ENCODE measurements at places on chromosomes 12 and 14.
A peak's percentile ranks its signal among the peaks of the same experiment; 100 is the strongest.

- DNase-seq = no peak
Observed at GRCh38 chr14:93989939-93990338, 7.2 kb upstream of the CCDC197 start.

DNA sequence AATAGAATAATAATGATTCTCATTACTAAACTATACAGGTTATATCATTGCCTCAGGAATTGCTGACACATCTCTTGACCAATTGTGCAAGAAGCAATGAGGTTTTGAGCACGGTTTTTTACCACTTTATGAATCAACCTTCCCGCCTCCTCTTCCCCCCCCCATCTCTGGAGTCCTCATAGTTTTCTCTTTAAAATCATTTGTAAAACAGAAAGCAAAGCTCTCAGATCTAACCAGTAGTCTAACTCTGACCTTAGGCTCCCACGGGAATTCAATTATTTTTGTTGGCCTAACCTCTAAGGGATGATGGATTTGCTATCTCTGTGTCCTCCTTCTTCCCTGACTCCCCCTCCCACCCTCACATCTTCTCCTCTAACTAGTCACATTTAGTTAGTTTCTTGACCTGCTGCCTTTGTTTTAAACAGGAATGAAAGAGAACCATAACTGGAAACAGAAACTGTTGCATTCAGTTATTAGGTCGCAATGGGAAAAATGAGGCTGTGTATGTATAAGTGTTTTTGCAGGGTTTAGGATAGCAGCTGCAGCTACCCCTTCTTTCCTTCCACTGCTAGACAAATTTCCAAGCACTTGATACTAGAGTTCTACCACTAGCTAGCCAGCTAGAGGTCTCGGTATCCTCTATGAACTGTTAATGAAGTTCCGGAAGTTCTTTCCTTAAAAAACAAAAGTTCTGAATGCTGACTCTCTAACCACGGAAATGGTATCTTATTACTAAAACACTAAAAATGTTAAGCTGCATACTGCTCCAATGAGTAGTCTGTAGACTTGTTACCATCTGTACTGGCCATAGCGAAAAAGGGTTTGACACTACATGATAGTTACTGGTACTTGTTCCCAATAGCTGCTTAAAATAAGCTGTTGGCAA lies 65.4 kb downstream of the TAOK3 start:
- DNase-seq = no peak

DNA sequence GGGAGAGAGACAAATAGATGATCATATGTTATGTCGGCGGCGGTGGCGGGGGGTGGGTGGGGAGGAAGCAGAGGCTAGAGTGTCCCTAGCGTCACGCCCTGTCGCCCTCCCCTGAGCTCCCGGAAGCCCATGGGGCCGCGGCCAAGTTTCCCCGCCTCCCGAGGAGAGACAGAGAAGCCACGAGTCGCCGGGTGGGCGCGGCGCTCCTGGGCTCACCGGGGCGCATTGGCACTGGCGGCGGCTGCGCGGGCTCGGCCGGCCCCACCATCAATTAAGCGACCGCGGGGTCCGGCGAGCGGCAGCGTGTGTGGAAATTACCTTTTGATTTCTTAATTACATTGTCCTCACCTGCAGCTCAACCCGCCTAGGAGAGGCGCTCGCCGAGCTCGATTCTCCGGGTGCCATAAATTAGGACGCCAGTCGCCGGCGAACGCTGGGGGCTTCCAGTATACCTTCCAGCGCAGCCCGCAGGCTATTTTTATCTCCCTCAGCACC lies 119.9 kb upstream of the LHX5 start:
- DNase-seq = no peak

DNA sequence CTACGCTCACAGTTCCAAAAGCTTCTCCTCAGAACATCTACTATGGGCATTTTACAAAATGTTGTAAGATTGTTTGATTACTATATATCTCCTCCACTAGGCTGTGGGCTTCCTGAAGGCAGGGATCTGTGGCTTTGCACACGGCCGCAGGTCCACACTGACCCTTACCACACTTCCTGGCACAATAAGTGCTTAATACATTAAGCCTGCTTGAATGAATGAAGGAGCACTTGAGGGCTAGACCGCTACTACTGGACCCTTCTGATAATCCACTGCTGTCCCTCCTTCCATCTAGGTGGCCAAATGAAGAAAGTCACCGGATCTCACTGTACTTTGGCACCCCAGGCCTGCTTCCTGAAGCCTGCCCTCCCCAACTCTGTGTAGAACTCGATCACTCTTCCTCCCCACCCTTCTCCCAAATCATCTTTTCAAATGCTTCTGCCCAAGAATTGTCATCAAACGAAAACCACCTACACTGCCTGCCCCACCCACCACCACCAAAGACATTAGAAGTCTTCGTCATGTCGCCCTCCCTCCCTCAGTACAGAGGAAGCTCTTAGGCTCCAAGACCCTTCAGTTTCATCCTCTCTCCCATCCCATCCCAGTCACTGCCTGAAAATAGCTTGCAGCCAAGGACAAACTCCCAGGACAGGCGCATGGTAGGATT lies 596 bp upstream of the ZBTB39 start:
- no peak for DNase-seq

DNA sequence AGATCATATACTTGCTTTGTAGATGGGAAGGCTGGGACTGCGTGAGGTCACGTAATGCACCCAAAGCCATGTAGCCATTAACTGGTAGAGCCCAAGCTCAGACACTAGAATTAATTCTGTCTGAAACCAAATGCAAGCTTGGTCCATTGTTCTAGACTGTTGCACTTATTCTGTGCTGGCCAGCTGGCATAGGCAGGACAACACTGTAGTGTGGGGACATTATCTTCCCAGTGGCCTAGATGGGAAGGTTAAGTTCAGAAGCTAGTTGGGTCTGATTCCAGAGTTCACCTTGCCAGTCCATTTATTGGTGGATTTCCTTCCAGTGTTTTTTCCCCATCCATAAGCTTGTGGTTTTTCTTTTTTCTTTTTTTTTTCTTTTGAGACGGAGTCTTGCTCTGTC lies 39.1 kb downstream of the KLC1 start:
- no peak for DNase-seq

GRCh38 chr14:105018414-105018813 lies 2.5 kb downstream of the CDCA4 start:
- no peak for DNase-seq

- no peak for DNase-seq
Observed at GRCh38 chr12:106598003-106598402, 15.2 kb downstream of the RFX4 start.

DNA sequence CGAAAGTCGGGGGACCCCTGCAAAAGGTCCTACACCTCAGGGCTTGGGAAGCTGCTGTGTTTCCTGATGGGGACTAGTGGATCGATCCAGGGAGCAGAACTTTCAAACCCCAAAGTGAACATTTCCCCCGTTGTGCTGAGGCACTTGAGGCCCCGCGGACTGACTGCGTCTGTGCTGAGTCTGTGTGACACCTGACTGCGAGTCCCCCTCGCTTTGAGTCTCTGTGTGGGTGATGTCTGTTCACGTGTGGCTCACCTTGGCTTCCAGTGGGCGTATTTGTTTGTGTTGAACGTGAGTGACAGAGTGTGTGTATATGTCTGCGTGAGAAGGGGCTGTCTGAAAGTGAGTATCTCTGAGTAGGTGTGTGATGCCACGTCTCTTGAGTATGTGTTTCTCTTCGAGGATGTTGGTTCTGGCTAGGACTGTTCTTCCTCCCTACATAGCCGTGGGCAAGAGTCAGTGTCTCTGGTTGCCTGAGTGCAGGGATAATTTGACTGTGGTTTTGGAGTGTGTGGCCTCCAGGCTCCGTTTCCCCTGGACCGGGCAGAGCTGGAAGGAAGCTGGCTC lies 1.3 kb downstream of the TEAD4 start:
- no peak for DNase-seq

DNA sequence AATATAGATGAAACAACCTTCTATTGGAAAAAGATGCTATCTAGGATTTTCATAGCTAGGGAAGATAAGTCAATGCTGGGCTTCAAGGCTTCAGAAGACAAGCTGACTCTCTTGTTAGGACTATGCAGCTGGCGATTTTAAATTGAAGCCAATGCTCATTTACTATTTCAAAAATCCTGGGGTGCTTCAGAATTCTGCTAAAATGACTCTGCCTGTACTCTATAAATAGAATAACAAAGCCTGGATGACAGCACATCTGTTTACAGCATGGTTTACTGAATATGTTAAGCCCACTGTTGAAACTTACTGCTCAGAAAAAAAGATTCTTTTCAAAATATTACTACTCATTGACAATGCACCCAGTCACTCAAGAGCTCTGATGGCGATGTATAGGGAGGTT lies 155.1 kb downstream of the PIK3C2G start:
- DNase-seq = no peak

- no peak for DNase-seq
Observed at GRCh38 chr14:76289276-76289675, 86.7 kb upstream of the ESRRB start.

GRCh38 chr14:89352976-89353765 lies 63.9 kb downstream of the FOXN3 start:
- no peak for DNase-seq

DNA sequence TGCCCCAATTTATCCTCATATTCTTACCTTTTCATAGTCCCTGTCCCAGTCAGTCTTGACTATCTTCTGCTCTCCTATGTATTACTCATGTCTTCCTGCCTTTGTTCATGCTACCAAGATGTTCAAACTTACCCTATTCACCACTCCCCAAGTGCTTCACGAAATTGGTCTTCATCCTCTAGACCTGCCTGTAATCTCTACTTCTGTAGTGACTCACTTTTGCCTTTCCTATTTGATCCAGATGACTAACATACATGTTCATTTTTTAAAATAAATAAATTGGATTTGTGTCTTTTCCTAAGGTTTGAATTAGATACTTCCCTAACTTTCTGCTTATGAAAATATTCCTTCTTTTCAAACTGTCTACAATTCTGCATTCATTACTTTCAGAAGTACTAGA lies 107.7 kb upstream of the PPM1H start:
- DNase-seq = no peak

- no peak for DNase-seq
Observed at GRCh38 chr14:79438696-79439342, 772.5 kb downstream of the DIO2 start.

- DNase-seq = no peak
Observed at GRCh38 chr14:35337269-35338255, 45.4 kb downstream of the PSMA6 start.

DNA sequence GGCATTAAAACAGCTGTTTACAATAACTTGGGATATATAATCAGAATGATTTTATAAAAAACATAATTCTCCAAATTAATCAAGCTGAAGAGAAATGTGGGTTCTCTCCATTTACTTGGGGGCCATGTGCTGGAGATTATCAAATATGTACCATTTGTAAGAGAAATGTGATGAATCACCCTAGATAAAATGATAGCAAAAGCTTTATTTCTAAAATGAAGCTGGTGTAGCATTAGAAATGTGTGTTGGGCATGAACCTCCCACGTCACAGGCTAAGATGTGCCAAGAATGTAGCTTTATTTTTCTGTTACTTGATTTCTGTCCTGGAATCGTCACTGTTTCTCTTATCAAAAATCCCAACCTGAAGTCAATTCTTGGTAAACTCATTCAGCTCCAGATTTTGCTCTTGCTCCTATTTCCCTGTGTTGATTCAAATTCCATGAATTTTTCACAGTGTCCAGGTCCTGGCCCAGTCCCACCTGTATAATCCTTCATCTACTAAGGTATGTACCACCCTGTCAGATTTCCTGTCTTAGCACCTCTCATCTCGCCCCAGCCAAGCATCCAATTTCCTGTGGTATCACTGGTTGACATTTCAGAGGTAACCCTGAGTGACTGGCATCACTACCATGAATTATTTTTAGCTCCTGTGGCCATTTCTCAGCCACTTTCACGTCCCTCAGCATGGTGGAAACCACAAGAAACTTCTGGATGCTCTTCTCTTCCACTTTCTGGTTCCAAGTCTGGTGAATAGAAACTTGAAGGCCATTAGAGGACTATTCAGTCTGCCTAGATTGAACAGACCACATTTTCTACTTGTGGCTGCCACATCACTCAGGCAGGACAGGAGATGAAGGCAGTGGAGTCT lies 103.6 kb upstream of the FLRT2 start:
- no peak for DNase-seq

- DNase-seq = no peak
Observed at GRCh38 chr14:92328664-92329255, 5.8 kb downstream of the SLC24A4 start.

- no peak for DNase-seq
Observed at GRCh38 chr12:107537464-107538119, 148.0 kb upstream of the PWP1 start.

DNA sequence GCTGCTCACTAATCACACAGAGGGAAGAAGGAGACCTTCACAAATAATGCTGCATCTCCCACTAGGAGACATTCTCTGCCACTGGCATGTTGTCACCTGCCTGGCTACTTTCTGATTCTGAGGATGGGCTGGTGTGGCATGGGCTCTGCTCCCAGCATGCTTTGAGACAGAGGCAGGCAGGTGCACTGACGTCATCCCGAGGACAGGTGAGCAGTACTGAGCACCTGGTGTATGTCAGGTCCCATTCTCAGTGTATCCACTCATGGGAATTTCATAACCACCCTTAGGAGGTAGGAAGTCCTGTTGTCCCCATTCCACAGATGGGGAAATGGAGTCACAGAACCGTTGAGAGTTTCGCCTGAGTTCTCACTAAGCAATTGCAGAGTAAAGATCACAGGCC lies 597.9 kb downstream of the VRK1 start:
- DNase-seq = no peak

DNA sequence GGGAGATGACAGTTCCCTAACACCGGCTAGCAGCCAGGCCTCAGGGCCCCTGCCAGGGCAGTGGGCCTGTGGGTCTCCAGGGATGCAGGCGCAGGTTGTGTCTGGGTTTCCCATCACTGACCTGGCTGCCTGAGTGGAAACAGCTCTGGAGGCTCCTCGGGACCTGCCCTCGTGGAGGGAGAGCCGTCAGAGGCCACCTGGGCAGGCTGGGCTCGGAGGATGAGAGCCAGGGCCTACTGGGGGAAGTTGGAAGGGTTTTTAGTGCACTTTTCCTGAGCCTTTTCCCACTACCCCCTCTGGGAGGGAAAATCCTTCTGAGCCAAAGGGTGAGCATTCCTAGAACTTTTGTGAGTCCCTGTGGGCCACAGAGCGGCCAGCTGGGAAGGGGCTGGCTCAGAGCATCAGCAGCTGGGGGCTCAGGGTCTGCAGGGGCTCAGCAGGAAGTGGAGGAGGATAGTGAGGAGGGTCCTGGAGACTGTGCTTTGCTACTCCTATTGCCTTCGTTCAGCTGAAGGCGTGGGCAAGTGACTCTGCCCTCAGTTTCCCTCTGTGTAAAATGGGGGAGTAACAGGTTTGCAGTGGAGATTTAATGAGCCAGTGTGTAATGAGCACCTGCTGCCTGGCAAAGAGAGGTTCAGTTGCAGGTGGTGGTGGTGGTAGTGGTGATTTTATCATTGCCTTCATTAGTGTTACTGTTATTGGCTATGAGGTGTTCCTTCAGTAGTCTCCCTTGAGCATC lies 1.8 kb downstream of the SH2B3 start:
- DNase-seq = no peak

GRCh38 chr12:19432309-19433170 lies 6.8 kb upstream of the AEBP2 start:
- DNase-seq = peak; percentile 56
